ENCODE measurements at places on chromosomes 7 and 10.

GRCh38 chr10:2575460-2575859 is 491.9 kb upstream of the PFKP start:
- peak; percentile 61 for DNase-seq

- peak; percentile 39 for DNase-seq
These were observed 257.0 kb downstream of the OTUD1 start for GRCh38 chr10:23695825-23696420.

DNA sequence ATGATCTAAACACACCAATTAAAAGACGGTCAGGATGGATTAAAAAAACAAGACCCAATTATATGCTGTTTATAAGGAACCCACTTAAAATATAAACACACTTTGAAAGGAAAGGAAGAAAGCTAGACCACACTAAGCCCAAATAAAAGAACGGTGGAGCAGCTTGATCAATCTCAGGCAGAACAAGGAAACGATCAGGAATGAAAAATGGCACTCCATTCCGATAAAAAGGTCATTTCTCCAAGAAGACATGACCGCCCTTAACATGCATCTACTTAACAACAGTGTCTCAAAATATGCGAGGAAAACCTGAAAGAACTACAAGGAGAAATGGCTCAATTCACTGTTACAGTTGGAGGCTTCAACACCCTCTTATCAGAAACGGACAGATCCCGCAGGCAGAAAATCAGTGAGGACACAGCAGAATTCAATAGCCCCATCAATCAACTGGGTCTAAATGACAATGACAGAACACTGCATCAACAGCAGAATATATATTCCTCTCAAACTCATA is 210.0 kb downstream of the MAD1L1 start:
- DNase-seq: no peak

DNA sequence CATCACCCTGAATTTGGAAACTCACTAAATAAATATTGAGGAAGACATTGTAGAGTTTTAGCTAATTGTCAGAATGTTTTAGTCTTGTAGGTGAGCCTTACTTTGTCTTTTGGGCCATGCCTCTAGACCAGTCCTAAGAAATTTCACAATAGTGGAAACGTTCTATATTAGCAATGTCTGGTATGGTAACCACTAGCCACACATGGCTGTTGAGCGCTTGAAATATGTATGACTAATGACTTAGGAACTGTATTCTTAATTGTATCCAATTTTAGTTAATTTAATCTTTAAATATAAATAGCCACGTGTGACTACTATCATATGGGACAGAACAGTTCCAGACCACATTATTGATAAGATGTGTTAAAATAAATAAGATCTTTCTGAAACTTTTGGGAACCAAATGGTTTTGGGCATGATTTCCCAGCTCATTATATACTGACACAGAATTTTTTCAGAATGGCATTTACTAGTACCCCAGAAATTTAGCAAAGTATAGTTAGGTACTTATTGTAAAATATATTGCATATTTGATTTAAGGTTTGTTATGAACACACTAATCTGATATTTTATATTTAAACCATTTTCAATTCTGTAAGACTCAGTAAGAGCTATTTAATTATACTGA is 95.0 kb downstream of the VPS50 start:
- DNase-seq: no peak

DNA sequence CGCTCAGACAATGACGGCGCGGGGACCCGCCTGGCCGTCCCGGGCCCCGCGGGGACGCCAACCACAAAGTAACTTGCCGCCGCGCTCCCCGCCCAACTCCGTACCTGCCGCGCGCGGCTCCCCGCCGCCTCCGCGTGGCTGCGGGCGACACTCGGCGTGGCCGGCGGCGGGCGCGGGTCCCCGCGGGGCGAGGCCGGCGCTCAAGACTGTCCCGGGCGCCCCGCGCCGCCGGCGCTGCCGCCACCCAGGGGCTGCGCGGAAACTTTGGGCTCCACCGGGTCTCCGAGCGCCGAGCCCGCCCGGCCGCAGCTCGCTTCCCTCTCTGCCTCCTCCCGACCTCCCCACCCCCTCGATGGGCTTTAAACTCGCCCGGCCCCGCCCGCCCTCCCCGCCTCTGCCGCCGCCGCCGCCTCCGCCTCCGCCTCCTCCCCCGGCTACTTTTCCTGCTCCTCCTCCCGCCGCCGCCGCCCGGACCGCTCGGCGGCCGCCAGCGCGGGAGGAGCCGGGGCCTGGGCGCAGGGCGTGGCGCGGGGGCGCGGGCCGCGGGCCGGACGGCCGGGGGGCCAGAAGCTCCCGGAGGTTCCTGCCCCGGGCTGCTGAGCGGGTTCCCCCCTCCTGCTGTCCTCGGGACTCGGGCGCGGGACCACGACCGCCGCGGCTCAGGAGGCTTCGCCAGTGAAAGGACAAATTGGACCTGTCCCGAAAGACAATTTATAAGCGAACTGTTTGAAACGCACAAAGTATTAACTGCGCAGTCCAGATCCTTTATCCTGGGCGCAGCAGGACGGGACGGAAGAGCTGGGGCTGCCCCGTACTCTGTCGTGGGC is 10.6 kb upstream of the GRB10 start:
- DNase-seq: peak; percentile 75

- DNase-seq: no peak
These were observed 18.8 kb upstream of the SMNDC1 start for GRCh38 chr10:110323503-110323902.

GRCh38 chr10:71852355-71852937 is 1.4 kb upstream of the PSAP start:
- DNase-seq: no peak

DNA sequence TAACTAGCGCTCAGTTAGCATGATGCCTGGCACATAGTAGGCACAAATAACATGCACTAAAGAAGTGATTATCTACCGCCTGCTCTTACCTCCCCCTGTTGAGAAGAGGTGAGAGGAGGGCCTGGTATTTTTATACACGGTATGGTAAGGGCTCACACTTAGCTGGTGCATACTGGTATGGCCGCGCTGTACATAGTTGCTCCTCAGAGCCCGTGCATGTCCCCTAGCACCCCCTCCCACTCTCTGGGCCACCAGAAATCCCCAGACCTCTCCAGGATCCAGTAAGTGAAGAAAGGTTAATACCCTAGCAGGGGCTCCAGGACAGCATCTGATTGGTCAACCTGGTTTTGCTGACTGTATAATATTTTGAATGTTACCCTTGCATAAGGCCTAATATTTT is 121.4 kb downstream of the RAB11FIP2 start:
- DNase-seq: no peak

- no peak for DNase-seq
These were observed 70.2 kb downstream of the GRB10 start for GRCh38 chr7:50712252-50713122.

- no peak for DNase-seq
These were observed 77.2 kb upstream of the FZD1 start for GRCh38 chr7:91187061-91187460.

DNA sequence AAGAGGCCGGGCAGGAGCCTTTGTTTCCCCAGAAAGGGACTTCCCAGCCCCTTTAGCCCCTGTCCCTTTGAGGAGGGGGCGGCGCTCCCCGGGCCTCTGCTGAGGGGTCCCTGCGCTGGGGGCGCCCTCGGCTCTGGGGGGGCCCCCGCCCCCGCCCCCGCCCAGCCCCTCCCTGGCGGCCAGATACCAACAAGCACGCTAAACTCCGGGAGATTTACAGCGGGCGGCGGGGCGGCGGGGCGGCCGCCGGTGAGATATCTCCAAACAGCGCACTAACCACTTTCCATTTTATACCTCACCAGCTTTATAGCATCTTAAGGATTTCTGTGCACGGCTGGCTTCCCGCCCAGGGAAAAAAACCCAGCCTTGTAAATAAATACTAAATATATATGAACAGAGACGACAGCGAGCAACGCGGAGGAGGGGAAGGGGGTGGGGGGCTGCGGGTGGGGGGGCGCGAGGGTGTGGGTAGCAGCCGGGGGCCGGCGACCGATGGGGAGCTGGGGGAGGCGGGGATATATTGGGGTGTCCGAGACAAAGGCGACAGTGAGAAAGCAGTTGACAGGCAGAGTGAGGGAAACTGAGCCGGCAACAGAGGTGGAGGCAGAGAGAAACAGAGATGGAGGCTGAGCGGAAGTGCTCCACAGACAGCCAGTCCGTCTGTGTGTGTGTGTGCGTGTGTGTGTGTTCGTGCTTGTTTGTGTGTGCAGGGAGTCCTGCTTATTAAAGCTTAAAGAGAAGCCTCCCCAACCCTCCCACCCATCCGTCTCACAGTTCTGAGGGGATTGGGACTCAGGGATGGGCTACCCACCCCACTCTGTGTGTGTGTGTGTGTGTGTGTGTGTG is 85.8 kb downstream of the HIF1AN start:
- no peak for DNase-seq

- DNase-seq: no peak
These were observed 29.6 kb downstream of the DMBT1 start for GRCh38 chr10:122590153-122590552.

DNA sequence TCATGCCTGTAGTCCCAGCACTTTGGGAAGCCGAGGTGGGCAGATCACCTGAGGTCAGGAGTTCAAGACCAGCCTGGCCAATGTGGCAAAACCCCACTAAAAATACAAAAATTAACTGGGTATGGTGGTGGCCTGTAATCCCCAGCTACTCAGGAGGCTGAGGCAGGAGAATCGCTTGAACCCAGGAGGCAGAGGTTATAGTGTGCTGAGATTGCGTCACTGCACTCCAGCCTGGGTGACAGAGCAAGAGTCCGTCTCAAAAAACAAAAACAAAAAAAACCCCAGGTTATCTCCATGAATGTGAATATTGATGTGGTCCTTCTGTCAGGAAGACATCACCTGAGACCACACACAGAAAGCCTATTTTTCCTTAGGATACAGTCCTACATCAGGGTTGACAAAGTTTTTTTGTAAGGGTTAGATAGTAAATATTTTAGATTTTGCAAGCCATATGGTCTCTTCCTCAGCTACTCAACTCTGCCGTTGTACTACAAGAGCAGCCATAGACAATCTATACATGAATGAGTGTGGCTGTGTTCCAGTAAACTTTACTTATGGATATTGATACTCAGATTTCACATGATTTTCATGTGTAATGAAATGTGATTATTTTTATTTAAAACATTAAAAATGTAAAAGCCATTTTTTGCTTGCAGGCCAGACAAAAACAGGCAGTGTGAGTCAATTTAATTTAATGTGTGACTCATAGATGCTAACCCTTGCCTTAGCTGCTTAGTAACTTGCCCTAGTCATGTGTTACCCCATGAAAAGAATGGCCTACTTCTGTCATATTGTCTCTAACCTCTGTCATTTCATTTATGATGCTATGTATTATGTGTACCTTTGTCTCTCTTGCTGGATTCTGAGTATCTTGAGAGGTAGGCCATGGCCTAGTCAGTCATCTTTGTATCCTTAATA is 78.1 kb downstream of the TPST1 start:
- no peak for DNase-seq

DNA sequence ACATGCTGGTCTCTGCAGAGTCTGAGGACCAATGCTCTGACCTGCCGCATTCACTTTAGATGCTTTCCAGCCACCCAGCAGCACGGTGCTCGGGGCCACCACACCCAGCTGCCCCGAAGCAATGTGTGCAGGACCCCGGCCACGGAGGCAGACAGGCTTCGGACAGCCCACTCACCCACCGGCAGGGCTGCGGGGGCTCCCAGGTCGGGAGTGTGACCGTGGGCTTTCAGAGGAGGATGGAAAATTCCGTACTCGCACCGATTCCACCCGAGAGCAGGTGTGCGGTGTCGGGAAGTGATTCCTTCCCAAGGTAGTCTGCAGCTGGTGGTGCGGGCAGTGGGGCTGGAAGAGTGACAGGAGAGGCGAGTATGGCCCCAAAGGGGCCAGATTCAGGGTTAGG is 190.9 kb downstream of the DNAJB6 start:
- no peak for DNase-seq

- no peak for DNase-seq
These were observed 47.2 kb downstream of the SORBS1 start for GRCh38 chr10:95513941-95514392.

- DNase-seq: no peak
These were observed 55.2 kb upstream of the GDF10 start for GRCh38 chr10:47244560-47245500.

GRCh38 chr7:3552499-3552898 is 251.4 kb downstream of the SDK1 start:
- DNase-seq: no peak

DNA sequence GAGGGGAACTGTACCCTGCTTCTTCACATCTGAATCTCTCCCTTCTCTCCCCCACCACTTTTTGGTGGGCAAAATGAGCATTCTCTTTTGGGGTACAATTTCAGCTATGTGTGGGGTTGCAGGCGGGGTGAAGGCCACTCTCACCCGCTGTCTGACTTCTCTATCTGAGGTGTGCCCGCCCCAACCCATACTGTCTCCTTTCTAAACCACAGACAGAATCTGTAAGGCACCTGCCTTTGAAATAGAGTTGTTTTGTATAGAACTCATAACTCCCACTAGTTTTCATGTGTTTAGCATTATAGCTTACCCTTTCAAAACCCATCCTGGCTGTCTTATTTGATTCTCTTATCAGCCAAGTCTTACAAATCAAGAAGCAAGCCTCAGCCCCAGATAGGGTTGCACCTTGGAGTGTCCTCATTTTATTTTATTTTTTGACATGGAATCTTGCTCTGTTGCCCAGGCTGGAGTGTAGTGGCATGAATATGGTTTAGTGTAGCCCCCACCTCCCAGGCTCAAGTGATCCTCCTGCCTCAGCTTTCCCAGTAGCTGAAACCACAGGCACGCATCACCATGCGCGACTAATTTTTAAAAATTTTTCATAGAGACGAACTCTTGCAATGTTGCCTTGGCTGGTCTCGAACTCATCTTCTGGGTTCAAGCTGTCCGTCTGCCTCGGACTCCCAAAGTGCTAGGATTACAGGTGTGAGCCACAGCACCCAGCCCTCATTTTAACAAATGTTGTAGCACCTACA is 11.9 kb downstream of the TSPAN14 start:
- DNase-seq: no peak

DNA sequence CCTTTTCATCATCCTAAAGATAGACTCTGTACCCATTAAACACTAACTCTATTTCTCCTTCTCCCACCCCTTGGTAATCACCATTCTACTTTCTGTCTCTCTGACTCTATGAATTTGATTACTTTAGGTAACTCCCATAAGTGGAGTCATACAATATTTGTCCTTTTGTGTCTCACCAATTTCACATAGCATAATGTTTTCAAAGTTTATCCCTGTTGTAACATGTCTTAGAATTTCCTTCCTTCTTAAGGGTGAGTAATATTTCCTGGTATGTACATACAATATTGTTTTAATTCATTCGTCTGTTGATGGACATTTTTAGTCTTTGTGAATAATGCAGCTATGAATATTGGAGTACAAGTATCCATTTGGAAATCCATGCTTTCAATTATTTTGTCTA is 50.9 kb upstream of the CDCA7L start:
- DNase-seq: no peak

GRCh38 chr10:77511498-77512218 is 126.0 kb downstream of the KCNMA1 start:
- DNase-seq: peak; percentile 52

DNA sequence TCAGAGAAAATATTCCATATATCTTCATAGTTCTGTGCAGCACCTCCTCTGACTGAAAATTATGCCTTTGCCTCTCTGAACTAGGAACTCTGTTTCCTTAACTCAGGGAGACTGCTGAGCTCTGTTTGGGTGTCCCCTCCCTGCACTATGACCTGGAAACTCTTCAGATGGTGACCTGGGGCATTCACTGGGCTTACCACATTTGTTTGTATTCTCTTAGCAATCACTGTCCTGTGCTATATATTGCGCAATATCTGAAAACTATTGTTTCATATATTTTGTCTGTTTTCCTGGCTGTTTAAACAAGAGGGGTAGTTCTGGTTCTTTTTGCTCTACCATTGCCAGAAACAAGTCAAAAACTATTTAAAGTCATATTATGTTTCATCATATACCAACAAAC is 181.8 kb upstream of the KIAA1217 start:
- no peak for DNase-seq
